ENCODE measurements at places on chromosomes 16 and 17.

DNA sequence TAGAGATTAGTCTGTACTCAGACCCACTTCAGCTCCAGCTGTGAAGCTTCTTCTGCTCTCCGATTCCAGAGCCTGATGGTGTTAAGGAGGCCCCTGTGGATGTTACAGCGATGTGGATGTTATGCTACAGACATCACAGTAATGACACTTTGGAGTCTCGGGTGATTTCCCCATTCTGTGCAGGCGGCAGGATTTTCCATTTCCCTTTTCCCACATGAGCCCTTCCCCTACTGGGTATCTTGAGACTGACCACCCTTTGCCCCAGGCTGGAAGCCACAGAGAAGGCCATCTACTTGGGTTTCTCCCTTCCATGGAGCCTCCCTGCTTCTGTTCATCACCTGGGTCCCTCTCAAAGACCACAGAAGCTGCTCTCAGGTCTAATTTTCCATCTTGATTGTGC is 78.3 kb downstream of the KCNJ12 start:
- no peak for DNase-seq

GRCh38 chr16:22321340-22322001 is 24.3 kb downstream of the POLR3E start:
- peak; percentile 66 for DNase-seq

GRCh38 chr17:78696016-78696982 is 85.8 kb downstream of the CYTH1 start:
- DNase-seq: no peak

- DNase-seq: no peak
Measured at GRCh38 chr17:17355426-17355825, 52.3 kb downstream of the NT5M start.

GRCh38 chr16:86011532-86011931 is 112.6 kb downstream of the IRF8 start:
- DNase-seq: no peak

GRCh38 chr17:38601539-38602351 is 4.0 kb downstream of the SRCIN1 start:
- no peak for DNase-seq

DNA sequence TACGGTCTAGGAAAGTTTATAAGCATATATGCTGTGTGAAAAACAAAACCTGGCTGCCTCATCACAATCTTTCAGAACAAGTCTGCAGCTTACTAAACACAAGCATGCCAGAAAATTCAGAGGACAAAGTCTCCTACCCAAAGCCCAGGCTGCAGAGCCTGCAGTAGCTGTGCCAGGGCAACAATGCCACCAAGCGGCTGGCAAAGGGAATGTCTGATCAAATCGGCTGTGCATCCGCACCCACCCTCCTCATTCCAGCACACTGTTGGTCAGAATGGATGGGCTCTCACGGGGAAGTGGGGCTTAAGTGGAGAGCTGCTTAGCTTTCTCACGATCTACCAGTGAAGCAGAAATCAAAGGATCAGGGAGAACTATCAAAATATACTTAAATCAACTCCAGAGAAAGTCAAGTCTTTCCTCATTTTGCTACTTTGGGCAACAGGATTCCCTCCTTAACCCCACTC is 73.5 kb downstream of the CYTH1 start:
- DNase-seq: peak; percentile 68

- peak; percentile 55 for DNase-seq
Measured at GRCh38 chr17:48011405-48012150, 26.0 kb downstream of the COPZ2 start.

DNA sequence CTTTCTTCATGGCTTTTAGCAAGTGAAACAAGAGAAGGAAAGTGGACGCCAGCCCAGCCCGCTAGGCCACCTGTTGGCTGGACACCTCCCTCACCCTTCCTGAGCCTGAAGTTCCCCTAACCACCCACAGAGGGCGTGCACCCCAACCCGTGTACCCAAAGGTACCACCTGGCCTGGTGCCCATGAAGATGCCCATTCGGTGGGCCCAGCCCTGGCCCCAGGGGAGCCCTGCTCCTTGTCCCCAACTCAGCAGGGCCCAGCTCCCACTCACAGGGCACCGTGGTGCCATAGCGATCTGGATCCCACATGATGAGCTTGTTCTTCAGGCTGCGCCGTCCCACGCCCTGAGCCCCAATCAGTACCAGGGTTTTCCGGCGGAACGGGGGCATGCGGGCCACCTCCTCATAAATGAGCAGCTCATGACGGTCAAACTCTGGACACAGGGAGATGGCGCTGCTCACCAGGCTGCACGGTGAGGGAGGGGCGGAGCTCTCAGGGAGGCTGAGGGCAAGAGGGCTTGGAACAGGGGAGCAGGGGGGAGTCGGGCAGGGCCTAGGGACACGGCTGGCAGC is 26.8 kb downstream of the MPP2 start:
- DNase-seq: peak; percentile 52

- DNase-seq: no peak
Measured at GRCh38 chr17:14289162-14289561, 11.7 kb upstream of the HS3ST3B1 start.

- DNase-seq: no peak
Measured at GRCh38 chr17:16374146-16374938, 6.5 kb upstream of the UBB start.

DNA sequence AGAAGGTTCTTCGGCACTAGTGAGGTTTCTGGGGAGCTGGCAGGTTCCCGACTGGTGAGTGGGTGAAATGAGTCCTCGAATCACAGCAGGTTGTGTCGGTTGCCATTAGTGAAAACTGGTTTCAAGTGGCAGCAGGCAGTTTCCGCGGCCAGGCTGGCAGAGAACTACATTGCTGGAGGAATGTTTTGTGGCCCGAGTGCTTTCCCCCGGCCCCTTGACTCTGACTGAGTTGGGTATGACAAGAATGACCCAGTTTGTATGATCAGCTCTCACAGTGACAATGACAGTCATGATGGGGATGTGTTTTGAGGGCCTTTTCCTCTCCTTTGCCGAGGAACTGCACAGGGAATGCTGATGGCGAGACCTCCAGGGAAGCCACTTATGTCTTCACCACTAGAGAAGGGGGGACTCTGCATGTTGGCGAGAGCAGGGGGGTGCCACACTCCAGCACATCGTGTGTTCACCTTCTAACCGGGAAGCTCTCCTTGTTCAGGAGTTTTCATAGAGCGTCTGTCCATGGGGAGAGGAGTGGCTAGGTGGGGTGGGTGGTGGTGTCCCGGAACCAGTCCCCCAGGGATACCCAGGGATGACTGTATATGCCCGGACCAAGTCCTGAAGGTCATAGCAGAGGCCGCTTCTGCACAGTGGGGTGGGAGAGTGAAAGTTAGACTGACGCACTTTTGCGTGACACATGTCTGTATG is 206.0 kb upstream of the CHMP6 start:
- DNase-seq: peak; percentile 67

GRCh38 chr17:42365136-42365535 is 23.1 kb downstream of the STAT3 start:
- DNase-seq: peak; percentile 43

DNA sequence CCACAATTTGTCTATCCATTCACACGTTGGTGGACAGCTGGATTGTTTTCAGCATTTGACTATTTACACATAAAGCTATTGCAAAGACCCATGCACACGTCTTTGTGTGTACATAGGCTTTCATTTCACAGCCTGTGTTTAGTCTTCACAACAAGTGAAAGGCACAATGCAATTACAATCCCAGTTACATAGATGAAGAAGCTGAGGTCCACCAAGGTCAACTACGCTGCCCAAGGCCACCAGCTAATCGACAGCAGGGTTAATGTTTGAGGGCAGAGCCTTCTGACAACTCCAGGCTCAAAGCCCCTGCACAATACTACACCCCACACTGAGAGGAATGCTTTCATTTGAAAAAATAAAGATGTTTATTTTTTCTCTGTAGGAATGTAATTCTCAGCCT is 93.6 kb upstream of the CDH13 start:
- no peak for DNase-seq

- no peak for DNase-seq
Measured at GRCh38 chr16:55828680-55829079, 4.2 kb downstream of the CES1 start.

GRCh38 chr17:66964930-66965800 is 658 bp downstream of the CACNG4 start:
- peak; percentile 30 for DNase-seq

- DNase-seq: no peak
Measured at GRCh38 chr17:57679906-57680695, 65.0 kb downstream of the CCDC182 start.

- no peak for DNase-seq
Measured at GRCh38 chr16:87198328-87198832, 118.8 kb downstream of the C16orf95 start.

- DNase-seq: no peak
Measured at GRCh38 chr16:54546521-54546920, 259.9 kb upstream of the IRX3 start.

GRCh38 chr16:88406096-88407041 is 23.6 kb downstream of the ZNF469 start:
- no peak for DNase-seq

- no peak for DNase-seq
Measured at GRCh38 chr16:72752004-72752695, 295.8 kb downstream of the ZFHX3 start.

- DNase-seq: no peak
Measured at GRCh38 chr17:20153231-20153630, 144.1 kb downstream of the SPECC1 start.

- DNase-seq: no peak
Measured at GRCh38 chr17:27818401-27819105, 18.2 kb upstream of the NOS2 start.

DNA sequence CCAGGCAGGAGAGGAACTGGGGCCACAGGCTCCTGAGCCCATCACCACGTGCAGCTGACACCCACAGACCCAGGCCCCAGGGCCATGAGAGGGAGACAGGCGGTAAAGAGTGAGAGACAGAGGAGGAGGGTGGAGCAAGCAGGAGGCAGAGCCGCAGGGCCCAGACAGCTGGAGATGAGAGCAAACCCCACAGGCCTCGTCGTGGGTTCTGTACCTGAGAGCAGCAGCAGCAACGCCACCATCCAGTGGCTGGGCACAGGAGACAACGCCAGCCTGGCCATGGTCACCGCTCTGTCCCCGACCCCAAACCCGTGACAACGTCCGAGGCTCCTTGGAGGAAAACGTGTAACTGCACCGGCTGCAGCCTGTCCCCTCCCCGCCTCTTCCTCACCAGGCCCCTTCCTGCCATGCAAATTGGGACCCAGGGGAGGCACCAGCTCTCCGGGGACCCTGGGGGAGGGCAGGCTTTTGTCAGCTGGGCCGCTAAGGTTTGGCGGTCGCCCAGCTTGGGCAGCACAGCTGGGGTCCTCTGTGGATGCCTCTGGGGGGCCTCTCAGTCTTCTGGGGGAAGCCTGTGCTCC is at the start of gene CD79B:
Gene CD79B (minus strand): TSS at position 351 of the 581 bp plus-strand sequence. CDS start 70 bp downstream, at position 281.
- peak; percentile 73 for DNase-seq

DNA sequence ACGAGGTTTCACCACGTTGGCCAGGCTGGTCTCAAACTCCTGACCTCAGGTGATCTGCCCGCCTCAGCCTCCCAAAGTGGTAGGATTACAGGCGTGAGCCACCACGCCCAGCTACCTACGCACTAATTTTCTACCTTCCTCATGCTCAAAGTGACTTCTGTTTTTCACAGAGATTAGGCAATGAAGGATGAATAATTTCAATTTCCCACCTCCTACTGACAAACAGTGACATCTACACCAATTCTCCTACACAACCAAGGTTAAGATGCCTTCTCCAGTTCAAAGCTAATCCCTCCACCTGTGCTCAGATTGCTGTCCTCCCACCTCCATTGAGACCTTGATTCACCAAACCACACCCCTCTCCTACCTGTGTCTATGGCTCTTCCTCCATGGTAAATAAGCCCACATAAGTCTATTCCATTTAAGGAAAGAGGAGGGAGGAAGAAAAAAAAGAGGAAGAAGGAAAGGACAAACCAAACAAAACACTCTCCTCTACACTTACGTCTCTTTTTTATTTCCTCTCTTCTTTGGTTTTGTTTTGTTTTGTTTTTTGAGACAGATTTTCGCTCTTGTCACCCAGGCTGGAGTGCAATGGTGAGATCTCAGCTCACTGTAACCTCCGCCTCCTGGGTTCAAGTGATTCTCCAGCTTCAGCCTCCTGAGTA is 5.5 kb upstream of the MED11 start:
- no peak for DNase-seq

- no peak for DNase-seq
Measured at GRCh38 chr16:16101585-16101984, 121.7 kb downstream of the ABCC6 start.

DNA sequence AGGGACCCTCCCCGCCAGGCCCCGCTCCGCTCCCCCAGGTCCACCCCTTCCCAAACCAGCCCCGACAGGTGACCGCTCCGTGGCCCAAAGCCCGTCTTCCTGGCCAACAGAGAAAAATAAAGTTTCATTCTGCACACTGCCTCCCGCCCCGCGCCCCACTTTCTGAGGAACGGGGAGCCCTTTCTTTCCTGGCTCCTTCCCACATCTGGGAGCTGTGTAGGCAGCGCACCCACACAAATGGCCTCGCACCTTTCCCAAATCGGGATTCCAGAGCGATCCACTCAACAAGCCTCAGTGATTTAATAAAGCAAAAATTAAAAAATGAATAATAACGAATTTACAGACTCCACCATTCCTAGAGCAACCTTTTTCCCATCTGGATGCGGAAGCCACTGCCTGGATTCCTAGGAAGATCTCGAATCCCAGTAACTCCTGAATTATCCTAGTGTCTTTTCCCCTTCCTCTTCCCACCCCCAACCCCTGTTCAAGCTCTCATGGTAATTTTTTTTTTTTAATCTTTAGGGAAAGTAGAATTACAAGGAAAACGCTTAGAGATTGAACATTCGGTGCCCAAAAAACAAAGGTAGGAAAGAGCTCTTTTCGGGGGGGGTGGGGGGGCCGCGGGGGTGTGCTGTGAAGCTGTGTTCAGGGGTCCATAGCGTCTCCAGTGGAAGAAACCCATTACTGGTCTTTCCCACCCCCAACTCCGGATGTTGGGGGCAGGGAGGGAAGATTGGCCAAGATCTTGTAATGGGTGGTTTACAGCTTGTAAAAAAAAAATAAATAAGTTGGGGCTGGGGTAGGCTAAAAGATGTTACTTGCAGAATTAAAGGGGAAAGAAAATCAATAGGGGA is 1.6 kb downstream of the IGF2BP1 start:
- no peak for DNase-seq

DNA sequence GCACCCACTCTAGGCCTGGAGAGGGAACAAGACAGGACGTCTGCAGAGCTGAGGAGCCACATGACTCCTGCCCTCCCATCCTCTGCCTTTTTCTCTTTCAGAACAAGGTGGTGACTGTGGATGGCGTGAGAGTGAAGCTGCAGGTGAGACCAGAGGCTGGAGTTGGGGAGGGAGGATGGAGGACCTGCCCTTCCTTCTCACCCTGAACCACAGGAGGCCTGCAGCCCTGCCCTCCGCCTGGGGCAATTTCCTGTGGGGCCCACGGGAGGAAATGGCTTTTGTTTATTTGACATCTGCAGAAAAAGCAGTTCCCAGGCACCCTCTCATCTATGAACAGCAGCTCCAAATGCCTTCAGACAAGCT is 5.1 kb downstream of the RAB37 start:
- DNase-seq: peak; percentile 58

GRCh38 chr17:45246861-45247428 is 14.9 kb downstream of the SPATA32 start:
- DNase-seq: peak; percentile 54

GRCh38 chr17:60401819-60402218 is 9.9 kb upstream of the USP32 start:
- DNase-seq: no peak

- no peak for DNase-seq
Measured at GRCh38 chr16:84459533-84459894, 44.9 kb downstream of the MEAK7 start.
